ENCODE measurements at places on chromosomes 3 and 15.

DNA sequence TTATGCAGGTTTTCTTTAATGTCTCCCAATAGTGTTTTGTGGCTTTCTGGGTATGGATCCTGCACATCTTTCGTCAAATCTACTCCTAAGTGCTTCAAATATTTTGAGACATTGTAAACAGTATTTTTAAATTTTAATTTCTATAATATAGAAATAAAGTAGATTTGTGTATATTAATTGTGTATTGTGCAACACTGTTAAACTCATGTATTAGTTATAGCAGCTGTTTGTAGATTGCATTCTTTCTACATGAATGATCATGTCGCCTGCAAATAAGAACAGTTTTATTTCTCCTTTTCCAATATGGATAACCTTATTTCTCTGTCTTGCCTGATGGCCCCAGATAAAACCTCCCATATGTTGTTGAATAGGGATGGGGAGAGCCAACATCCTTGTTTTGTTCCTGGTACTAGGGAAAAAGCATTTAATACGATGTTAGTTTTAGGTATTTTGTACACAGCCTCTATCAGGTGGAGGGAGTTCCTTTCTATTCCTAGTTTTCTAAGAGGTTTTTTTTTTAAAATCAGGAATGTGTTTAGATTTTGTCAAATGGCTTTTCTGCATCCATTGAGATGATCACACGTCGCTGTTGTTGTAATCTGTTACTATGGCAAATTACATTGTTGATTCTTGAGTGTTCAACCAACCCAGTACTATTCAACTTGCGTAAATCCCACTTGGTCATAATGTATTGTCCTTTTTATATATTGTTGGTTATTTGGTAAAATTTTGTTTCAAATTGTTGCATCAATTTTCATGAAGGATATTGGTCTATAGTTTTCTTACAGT is 71.1 kb upstream of the DGKG start:
- no peak for DNase-seq

- peak; percentile 14 for DNase-seq
Observed at GRCh38 chr3:129383292-129383860, 45.1 kb downstream of the EFCAB12 start.

- no peak for DNase-seq
Observed at GRCh38 chr3:18575573-18575972, 150.4 kb upstream of the SATB1 start.

GRCh38 chr3:28250999-28251398 is 9.6 kb downstream of the CMC1 start:
- no peak for DNase-seq

DNA sequence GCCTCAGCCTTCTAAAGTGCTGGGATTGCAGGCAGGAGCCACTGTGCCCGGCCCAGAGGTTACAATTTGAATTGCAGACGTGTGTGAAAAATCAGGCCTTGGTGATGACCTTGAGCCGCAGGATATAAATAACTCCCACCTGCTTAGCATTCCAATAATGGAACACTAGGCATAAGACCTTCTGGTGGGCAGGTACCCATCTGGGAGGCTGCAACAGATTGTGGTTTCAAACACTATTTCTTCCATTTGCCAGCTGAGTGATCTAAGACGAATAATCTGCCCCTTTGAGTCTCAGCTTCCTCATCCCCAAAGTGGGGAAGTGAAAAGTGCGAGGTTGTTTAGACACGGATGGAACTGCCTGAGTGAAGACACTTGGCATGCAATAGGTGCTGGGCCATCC is 47.7 kb upstream of the HERC1 start:
- DNase-seq, result no peak

DNA sequence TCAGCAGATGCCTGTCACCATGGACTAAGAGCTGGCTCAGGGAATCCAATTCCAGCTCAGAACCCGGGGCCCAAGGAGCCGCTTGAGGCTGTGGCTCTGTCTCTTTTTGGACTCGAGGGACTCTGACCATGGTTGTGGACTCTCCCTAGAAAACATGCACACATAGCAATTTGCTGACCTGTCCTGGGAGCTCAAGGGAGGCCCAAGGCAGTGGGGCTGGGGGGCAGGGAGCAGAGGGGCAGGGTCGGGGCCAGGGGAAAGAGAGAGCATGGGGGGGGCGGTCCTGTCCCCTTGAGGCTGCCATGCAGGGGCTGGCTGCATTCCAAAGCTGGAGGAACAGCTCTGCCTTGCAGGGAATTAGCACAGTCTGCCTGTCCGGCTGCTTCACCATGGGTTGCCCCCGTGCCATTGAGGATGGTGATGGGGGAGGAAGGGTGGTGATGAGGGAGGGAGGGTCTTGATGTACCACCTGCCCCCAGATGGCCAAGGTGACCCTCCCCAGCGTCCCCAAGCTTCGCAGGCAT is 190.1 kb downstream of the GOLGA6L6 start:
- DNase-seq, result no peak

GRCh38 chr3:184672335-184672734 is 39.5 kb downstream of the MAGEF1 start:
- no peak for DNase-seq

GRCh38 chr3:23767546-23767945 is 38.2 kb upstream of the UBE2E1 start:
- DNase-seq, result no peak

- DNase-seq, result no peak
Observed at GRCh38 chr3:98325055-98325454, 28.6 kb upstream of the OR5K4 start.

- no peak for DNase-seq
Observed at GRCh38 chr15:41018534-41018933, 65.3 kb downstream of the CHAC1 start.

DNA sequence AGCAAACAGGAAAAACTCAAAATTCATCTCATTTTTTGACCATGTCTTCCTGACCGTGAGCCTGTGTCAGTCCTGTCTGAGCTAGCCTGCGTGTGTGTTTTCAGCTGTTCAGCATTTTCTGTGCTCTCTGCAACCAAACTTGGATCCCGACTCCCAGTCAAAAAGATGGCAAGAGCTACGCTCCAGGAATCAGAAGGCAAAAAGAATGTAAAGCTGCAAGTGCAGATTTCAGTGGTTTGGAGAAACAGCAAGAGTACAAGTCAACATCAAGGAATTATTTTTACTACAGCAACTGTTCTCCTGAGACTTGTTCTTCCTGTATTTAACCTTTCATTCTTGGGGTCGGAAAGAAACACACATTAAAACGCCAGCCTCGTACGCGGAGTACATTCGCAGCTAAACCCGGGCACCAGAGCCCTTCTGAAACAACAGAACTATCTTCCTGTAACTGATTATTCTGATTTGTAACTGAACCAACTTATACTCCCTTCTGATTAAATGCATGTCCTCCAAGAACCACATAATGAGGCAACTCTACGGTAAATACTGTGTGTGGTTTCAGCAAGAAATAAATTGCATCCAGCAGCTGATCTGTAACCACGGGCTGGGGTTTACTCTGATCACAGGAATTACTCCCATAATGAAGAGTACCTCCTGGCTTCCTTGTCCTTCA is 107.4 kb downstream of the LRIG1 start:
- no peak for DNase-seq

DNA sequence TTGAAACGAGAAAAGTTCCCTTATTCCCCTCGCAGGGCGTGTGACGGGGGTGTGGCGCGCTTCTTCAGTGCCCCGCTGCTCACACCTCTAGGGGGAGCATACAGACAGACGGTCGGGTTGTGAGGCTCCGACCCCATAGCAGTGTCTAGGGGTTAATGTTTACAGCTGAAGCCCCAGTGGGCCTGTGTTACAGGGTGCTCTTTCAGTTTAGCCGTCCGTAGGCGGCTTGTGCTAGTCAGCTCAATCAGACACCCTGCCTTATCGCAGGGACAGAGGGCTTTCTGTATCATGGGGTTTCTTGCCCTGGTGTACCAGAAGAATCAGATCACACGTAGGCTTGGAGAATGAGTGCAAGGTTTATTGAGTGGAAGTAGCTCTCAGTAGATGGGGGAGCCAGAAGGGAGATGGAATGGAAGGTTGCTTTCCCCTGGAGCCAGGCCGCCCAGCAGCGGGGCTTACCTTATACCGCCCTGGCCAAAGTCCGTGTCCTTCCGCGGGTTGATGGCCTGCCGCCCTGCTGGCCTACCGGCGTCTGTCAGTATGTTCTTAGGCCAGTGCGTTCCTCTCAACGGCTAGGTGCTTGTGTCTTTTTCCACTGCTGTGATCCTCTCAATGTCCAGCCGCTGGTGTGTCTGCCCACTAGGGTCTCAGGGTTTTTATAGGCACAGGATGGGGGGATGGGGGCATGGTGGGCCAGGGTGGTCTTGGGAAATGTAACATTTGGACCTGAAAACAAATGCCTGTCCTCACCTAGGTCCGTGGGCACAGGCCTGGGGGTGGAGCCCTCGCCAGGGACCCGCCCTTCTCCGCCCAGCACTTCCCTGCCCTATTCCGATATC is 32.2 kb upstream of the ACP3 start:
- DNase-seq, result no peak

DNA sequence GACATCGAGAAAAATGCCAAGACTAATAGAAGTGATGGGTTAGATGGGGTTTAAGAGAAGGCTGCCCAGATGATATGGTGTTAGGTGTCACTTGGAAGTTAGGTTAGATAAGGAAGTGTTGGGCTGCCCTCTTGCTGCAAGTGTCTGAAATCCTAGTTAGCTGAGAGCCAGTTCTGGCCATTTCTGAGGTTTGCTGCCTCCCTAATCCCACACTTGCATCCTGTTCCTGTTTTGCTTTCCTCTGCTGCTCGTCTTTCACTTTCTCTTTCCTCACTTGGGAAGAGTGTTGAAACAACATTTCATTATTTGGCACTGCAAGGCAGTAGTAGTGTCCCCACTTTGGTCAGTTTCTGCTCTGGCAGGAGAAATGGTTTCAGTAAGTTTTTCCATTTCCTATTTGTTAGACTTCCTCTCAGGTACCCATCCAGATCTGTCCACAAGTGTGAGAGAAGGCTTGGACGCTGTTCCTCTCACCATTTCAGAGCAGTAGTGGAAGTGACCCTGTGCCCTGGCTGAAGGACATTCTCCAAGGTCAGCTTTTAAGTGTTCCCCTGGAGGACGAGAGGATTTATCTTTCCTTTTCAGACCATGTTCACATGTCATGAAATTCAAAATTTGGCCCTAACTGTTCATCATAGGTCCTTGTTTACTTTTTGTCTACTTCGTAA is 93.3 kb downstream of the ADAMTSL3 start:
- DNase-seq, result no peak

GRCh38 chr3:86793786-86794185 is 197.2 kb downstream of the VGLL3 start:
- no peak for DNase-seq

DNA sequence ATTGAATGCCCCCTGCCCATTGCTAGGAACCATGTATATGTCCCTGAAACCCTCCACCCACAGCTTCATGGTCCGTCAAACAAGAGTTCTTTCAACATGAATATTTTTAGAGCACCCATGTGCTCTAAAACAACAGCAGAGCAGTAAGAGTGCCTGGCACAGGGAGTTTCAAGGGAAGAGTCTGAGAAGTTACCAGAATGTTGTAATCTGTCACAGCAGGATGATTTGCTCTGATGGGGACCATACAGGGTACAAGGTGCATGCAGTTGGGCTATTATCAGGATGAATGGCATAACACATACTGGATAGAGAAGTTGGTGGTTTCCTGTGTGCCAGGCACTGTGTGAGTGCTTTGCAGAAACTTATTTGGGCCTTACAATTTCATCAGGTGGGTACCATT is 27.8 kb upstream of the FLNB start:
- no peak for DNase-seq

GRCh38 chr3:7203969-7204847 is 343.3 kb downstream of the GRM7 start:
- DNase-seq, result no peak

DNA sequence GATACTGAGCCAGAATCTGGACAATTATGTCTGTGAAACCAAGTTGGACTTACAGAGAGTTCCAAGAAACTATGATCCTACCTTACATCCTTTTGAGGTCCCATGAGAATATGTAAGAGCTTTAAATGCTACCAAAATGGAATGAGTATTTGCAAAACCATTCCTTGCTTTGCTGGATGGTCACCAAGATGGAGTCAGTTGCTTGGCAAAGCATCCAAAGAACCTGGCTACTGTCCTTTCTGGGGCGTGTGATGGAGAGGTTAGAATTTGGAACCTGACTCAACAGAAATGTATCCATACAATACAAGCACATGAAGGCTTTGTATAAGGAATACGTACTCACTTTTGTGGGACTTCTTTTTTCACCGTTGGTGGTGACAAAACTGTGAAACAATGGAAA is 36.2 kb downstream of the AP4E1 start:
- DNase-seq, result no peak

DNA sequence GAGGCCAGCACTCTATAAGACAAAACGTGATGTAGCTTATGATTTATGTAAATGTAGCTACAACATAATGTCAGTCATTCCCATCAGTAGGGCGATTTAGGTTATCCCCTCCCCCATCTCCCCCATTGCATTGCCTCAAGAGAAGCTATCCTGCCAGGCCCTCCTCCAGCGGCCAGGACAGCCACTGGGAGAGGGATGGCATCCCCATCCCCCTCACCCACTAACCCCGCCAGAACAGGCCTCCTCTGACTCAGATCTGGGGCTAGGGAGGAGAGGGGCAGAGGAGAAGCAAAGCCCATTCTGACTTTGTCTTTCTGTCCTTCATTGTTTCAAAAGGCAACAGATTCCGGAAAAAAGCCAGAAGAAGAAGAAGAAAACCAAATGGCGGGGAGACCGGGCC is 32.6 kb upstream of the ESYT3 start:
- DNase-seq, result no peak

DNA sequence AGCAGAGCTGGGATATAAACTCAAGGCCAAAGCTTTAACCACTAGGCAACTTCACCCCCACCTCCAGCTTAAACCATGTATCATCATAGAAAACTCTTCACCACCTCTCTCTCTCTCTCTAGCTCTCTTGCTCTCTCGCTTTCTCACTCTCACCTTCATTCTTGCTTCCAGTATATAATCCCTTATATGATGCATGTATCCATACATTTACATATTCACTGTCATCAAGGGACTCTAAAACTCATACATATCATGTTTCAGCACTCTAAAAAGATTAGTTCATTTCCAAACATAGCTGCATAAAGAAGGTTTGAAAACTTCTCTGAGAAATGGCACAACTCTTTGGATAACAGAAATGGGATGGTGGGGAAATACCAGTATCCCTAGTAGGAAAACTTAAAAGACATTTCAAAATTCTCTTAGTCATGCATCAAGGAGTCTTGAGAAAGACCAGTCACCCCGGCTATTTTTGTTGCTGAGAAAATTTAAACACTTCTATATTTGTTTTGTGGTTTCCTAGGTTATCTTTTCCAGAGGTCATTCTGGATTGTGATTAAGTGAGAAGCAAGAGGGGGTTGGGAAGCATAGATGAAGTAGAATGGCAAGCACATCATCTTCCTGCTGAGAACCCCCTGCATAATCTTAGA is 447.8 kb upstream of the THBS1 start:
- DNase-seq, result no peak

DNA sequence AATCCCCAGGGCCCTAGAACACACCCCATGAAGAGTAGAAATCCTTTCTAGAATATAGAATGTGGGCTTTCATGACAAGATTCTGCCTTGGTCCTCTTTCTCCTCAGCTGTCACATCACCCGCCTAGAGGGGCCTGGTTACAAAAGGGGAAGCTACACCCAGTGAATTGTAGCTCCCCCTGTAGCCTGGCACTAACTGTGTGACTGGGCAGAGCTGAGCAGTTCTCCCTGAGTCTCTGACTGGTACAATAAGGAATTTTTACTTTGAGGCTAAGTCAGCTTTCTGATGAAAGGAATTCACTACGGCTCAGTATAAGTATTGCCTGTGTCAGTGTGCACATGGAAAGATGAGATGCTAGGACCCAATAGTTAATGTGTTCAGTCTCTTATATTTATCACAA is 28.7 kb upstream of the ZNF148 start:
- no peak for DNase-seq
